ENCODE measurements at places on chromosomes 12 and 14. TPM values are rescaled to one million over a fixed set of nuclear protein-coding genes. Genes with fewer than 3 reads are reported as not detected.

TMEM229B gene
- total RNA-seq: 0.28 TPM

PLD4 gene
- not detected for total RNA-seq

HOXC12 gene
- 6.1 TPM for total RNA-seq

DNAJC22 gene
- 1.9 TPM for total RNA-seq

ARMH4 gene
- total RNA-seq: 14.2 TPM

TMEM121 gene
- 4.7 TPM for total RNA-seq

LALBA gene
- total RNA-seq: not detected

TOMM20L gene
- total RNA-seq: not detected

BEGAIN gene
- 1.3 TPM for total RNA-seq

CFAP54 gene
- total RNA-seq: 0.71 TPM

HOXC10 gene
- total RNA-seq: 27.8 TPM

MAP1LC3B2 gene
- total RNA-seq: 3.9 TPM

FAM90A1 gene
- not detected for total RNA-seq

CPM gene
- 0.81 TPM for total RNA-seq

DIO3 gene
- not detected for total RNA-seq

FAM181A gene
- total RNA-seq: not detected

IL26 gene
- total RNA-seq: not detected

ACRBP gene
- total RNA-seq: 3.6 TPM

TSPAN9 gene
- 35.5 TPM for total RNA-seq

TSFM gene
- total RNA-seq: 58.5 TPM

IRF2BPL gene
- total RNA-seq: 51.2 TPM

NEUROD4 gene
- not detected for total RNA-seq

INHBE gene
- 0.62 TPM for total RNA-seq

C12orf56 gene
- not detected for total RNA-seq

RND1 gene
- 2.0 TPM for total RNA-seq

GALNT9 gene
- total RNA-seq: 7.4 TPM
